ENCODE measurements at places on chromosomes 16 and 17. TPM values are rescaled to one million over a fixed set of nuclear protein-coding genes. Genes with fewer than 3 reads are reported as not detected.

NME4 gene
- total RNA-seq, result 71.7 TPM

HAS3 gene
- 0.26 TPM for total RNA-seq

DNA sequence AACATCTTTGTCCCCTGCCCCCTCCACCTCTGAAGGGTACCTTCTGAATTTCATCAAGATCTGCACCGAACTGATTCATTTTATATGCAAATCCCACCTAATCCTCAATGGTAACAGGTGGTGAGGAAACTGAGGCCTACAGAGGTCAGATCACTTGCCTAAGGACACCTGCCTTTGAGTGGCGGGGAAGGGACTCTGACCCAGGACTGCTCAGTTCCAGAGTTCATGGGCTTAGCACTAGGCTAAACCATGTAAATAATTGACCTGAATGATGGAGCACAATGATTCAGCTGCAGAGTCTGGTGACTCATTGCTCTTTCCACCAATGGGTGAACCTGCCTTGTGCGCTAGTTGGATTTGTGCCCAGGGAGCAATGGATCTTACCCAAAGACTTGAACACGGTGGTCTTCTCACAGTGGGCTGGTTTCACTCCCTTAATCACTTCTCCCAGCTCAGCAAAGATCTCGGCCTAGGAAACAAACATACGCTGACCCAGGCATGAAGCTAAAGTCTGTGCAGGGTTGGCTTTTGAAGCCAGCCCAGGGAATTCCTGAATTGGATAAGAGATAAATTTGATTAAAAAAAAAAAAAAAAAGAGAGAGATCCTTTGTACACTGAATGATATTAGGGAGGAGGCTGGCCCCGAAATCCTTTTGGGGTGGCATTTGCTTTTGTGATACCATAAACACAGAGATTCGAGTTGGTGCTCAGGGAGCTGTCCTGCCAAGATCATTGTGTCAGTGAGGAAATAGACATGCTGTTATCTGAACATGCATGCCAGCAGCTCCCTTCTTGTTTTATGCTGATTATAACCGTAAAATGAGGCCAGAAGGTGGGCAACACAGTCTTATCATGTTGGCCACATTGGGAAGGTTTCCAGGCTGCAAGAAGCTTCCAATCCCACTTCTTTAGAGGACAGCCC lies 17.0 kb downstream of the CRYM start:
- DNase-seq, result peak; percentile 72
- peaks cover 5% of the 10 kb centered on the region for H3K4me1 ChIP-seq
- no peaks in the 10 kb centered on the region for H3K36me3 ChIP-seq
- no peak overlapping the region for H3K27ac ChIP-seq

DNA sequence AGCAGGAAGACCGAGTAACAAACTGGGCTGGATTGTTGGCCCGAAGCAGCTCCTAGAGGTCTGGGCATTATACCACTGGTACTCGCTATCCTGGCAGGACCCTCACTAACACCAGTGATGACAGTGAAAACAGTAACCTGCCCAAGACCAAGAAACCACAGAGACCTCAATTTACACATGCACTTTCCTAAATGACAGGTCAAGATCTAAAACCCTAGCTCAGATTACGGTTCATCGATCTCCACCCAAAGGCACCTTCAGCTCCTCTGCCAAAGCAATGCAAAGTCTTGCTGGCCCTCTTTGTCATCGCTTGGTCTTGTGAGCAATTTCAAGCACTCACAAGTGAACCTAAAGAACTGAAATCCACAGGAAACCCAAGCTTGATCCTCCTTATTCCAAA lies 1.5 kb downstream of the PIP4K2B start:
- no peaks in the 10 kb centered on the region for H3K27me3 ChIP-seq
- peak overlapping the region; percentile 54 for H3K4me3 ChIP-seq
- DNase-seq, result no peak
- no peaks in the 10 kb centered on the region for H3K36me3 ChIP-seq

- H3K27me3 ChIP-seq, result no peaks in the 10 kb centered on the region
- H3K4me3 ChIP-seq, result no peak overlapping the region
- DNase-seq, result no peak
These were observed 10.3 kb downstream of the TRIM25 start for GRCh38 chr17:56903560-56903959.
